ENCODE measurements at places on chromosomes 6 and 20.

DNA sequence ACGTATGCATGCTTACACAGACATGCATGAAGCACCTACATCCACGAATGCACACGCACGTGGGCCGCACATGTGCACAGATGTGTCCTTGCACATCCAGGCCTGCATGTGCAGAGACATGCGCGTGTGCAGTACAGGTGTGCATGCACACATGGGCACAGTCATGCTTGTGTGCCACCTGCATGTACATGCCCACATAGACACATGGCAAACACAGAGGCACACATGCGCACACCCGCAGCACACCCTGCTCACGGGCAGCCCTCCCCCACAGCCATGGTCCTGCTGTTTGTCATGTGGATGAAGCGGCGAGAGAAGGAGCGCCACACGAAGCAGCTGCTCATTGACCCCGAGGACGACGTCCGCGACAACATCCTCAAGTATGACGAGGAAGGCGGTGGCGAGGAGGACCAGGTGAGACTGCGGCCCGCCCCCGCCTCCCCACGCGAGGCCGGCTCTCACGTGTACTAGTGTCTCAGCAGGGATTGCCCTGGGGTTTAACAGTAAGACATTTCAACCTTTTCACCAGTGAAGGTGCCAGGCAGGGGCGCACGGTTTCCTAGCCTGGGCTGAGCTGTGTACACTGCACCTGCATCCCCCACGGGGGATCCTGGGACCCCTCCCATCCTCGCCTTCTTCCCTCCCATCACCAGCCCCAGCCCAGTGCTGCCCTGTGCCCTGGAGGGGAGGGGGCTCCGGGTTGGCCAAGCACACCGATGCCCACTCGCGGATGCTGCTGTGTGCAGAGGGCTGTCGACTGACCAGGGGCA is 132.8 kb downstream of the TAF4 start:
- ATAC-seq: no peak

DNA sequence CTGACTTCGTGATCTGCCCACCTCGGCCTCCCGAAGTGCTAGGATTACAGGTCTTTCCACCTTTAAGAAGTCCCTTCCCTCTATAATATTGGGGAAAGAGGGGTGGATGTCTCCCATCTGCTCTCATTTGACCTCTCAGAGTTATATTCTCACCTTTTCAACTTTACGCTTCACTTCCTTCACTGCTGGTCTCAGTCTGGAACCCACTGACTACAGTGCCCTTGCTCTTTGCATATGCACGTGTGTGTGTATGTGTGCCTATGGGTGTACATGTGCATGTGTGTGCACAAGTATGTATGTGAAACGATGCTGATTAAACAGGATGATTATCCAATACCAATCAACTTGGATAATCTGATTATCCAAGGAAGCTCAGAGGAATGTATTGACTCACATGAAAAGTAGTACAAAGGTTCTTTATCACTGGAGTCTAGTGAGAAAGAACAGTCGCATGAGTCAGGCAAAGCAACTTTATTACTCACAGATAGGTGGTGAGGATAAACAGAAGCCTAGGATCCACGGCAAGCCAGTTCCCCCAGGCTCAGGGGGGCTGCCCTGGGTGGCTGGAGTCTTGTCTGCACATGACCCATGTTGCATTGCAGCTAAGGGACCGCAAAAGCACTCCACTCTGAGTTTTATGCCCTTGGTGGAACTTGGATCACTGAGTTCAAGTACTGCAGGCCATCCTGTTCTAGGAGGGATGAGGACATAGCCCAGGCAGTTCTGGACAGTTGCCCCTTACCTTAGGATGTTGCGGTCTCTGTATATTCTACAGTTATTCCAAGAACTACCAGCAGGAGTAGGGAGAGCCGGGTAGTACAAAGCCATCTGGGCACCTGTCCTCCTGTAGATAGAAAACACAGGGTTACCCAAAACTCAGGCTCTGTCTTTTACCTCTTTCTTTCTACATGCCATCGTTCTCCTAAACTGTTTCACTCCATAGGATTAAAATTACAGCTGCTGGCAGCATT is 50.9 kb downstream of the SNRNP48 start:
- ATAC-seq: no peak

GRCh38 chr20:45583502-45583901 is 4.4 kb upstream of the WFDC8 start:
- no peak for ATAC-seq

- ATAC-seq: peak; percentile 99
Measured at GRCh38 chr20:52494244-52494643, 302.7 kb upstream of the ZFP64 start.

DNA sequence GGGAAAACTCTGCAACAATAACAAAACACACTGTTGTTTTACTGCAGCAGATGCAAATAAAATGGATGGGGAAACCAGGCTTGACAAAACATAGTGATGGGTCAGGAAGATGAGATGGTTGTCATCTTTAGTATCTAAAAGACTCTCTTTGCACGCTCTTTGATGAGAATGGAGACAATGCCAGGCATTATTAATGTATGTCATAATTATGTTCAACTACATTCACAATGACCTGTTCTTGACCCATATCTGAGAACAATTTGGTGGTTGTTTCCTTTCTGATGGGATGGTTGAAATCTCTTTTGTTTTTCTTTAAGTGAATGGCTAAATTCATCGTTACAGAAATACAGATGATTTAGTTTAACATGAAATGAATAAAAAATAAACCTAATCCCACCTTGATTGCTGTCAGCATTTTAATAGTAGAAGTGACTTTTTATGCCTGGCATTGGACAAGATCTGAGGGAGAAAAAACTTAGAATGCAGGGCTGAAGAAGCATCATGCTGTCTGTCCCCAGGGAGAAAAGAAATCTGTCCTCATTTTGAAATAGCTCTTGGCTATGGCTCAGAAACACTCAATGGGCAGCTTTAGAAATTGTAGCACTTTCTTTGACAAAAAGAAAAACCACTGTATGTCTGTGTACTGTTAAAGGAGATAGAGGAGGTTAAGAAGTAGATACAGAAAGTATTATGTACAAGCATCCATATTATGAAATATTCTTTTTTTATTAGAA is 12.4 kb upstream of the GRIK2 start:
- ATAC-seq: no peak

GRCh38 chr6:44237021-44237812 is 9.7 kb upstream of the HSP90AB1 start:
- ATAC-seq: peak; percentile 91

- ATAC-seq: no peak
Measured at GRCh38 chr6:116471531-116471930, 10.4 kb downstream of the CALHM6 start.

Measured in activated T-helper 17 cell treated with anti-CD3 and anti-CD28 coated beads, Interleukin-2, amount 50 U/mL, for 72 hours (primary cell).